ENCODE measurements at places on chromosomes 12 and 14.

GRCh38 chr12:100593490-100593889, 20.0 kb downstream of the GAS2L3 start:
- DNase-seq = no peak

DNA sequence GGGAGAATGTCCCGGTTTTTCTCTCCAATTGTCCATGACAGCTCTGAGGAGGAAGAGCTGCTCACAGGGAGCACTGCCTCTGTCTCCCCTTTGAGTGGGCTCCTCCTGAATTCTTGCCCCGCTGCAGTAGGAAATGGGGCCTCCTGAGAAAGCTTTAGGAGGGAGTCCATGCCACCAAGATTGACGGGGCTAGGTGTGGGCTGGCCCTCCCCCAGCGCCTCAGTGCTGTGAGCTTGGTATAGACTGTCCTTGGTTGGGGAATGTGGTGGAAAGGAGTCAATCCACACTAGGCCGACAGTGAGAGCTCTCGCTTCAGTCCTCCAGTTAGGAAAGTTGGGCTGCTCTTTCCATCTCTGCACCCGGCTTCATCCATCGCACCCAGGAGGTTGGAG, 23.4 kb upstream of the CTDSP2 start:
- DNase-seq = no peak

GRCh38 chr14:98908050-98908449, 363.9 kb downstream of the BCL11B start:
- DNase-seq = no peak

- no peak for DNase-seq
Measured at GRCh38 chr12:21521541-21521940, 4.6 kb upstream of the SPX start.

- peak; percentile 10 for DNase-seq
Measured at GRCh38 chr14:104580961-104581360, 1.4 kb downstream of the C14orf180 start.

DNA sequence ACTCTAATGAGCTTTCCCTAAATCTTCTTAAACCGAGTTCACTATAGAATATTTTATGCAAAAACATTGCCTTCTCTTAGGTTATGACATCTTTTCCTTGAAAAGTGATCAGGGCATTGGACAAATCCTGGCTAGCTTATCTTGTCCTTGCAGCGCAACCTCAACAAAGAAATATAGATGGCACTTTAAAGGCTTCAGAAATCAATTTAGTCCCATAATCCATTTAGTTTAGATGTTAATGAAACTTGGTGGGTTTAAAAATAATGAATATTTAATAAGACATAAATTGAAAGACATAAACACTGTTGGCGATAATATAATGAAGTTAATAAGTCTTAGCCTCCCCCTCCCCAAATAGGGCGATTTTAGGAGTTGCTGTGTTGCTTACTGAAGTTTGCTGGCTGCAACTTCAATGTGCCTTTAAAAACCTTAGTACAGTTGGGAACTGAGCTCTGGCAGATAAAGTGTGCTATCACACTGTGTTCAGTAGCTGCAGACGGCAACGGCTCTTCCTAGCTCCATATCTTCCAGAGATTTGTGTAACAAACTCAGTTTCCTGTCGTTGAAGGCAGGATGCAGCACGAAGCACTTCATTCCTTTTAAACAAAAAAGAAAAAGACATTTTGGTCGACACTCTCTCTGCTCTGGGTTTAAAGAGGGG, 19.5 kb downstream of the PLXNC1 start:
- no peak for DNase-seq

DNA sequence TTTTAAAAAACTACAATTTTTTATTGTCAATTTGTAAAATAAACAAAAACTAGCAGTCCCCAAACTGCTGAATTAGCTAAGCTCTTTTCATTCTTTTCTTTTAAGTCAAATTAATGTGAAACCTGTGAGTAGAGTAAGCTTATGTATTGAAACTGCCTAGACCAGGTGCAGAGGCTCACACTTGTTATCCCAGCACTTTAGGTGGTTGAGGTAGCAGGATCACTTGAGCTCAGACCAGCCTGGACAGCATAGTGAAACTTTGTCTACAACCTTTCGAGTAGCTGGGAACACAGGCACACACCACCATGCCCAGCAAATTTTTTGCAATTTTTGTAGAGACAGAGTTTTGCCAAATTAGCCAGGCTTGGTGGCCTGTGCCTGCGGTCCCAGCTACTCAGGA, 26.4 kb downstream of the SCFD1 start:
- DNase-seq = no peak

- DNase-seq = no peak
Measured at GRCh38 chr14:94780536-94781399, 10.9 kb upstream of the GSC start.

GRCh38 chr12:101695706-101696105, 1.7 kb upstream of the CHPT1 start:
- DNase-seq = peak; percentile 34

DNA sequence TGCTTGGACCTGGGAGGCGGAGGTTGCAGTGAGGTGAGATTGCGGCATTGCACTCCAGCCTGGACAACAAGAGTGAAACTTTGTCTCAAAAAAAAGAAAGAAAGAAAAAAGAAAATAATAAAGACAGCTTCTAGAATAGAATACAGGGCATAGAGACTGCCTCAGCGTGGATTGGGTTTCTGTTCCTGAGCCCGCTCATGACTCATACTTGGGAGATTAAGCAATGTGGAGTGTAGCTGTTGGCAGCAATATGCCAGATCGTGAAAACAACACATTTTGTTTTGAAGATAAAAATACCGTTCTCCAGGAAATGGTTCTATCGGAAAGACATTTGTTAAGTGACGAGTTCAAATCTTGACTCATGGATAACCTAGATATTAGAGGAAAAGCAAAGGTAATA, 67.2 kb downstream of the GLT1D1 start:
- peak; percentile 11 for DNase-seq

- no peak for DNase-seq
Measured at GRCh38 chr12:90028635-90029051, 320.0 kb upstream of the ATP2B1 start.

- no peak for DNase-seq
Measured at GRCh38 chr12:88623777-88624548, 43.7 kb upstream of the KITLG start.

DNA sequence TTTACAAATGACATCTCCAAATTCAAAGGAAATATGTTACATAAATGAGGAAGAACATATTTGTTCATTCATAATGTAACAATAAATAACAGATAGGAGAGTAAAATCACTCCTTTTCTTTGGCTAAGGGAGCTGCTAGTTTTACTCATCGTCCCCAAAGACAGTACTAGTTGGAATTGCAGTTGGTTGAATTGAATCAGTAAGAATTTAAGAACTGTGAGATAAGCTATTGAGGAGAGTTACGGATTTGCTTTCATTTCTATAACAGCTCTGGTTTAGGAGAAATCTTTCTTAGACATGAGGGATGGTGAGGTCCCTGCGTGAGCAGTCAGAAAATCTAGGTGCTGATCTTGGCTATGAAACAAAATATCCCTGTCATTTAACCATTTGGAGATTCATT, 402.8 kb downstream of the AEBP2 start:
- no peak for DNase-seq
